NCI-H2227 treated with DMSO at 0.1 percent for 48 hours (cell line): ENCODE measurements at places on chromosomes 2 and 18.
A peak's percentile ranks its signal among the peaks of the same experiment; 100 is the strongest.

- no peak for DNase-seq
Measured at GRCh38 chr2:1632002-1632348, 112.3 kb downstream of the PXDN start.

DNA sequence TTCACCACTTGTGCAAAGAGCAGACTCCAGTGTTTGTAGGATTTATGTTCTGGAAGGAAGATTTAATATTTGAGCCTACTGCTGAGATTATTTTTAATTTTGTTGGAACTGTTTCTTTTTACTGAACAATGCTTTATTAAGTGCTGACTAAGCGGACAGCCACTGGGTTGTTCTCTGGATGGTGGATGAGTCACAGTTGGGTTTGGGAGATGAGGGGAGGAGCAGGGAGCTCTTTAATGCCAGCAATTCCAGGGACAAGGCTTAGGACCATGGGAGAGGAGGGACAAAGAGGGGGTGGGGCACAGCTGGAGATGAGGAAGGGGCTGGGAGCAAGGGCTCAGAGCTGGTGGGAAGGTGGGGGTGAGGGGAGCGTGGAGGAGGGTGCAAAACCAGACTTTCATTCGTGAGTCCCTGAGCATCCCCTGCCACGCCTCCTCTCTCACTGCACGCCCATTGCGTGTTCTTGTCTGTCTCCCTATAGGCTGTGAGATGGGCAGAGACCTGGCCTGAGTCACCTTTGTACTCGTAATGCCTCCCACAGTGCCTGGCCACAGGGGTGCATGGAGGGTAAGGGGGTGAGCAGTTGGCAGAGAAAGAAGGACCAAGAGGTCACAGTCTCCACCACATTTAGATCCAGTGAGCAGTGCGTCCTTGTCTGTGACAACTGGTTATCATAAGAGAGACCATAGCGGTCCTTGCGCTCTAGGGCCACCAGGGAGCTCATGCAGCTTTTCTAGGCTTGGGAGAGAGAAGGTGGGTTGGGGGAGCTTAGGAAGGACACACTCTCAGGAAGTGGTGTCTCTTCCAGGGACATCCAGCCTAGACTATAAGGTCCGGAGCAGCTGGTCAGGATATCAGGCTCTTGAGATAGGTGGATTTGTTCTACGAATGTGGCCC is 18.4 kb downstream of the SLC4A3 start:
- DNase-seq = peak; percentile 31

DNA sequence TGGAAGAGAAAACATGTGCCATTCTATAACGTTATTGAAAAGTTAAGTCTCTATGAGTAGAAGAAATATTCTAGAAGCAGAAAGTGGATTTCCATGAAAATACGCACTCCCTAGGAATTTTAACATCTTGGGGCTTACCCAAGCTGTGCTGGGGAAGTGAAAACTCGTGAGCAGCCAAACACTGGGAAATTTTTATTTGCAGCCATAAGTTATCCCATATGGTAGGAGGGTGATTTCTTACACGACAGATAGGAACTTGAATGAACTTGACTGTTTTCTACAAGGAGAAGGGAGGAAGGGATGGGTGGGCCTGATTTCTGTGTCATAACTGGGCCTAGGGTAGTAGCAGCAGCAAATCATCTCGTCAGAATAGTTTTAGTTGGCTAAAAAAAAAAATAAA is 272.6 kb downstream of the ETAA1 start:
- DNase-seq = no peak

DNA sequence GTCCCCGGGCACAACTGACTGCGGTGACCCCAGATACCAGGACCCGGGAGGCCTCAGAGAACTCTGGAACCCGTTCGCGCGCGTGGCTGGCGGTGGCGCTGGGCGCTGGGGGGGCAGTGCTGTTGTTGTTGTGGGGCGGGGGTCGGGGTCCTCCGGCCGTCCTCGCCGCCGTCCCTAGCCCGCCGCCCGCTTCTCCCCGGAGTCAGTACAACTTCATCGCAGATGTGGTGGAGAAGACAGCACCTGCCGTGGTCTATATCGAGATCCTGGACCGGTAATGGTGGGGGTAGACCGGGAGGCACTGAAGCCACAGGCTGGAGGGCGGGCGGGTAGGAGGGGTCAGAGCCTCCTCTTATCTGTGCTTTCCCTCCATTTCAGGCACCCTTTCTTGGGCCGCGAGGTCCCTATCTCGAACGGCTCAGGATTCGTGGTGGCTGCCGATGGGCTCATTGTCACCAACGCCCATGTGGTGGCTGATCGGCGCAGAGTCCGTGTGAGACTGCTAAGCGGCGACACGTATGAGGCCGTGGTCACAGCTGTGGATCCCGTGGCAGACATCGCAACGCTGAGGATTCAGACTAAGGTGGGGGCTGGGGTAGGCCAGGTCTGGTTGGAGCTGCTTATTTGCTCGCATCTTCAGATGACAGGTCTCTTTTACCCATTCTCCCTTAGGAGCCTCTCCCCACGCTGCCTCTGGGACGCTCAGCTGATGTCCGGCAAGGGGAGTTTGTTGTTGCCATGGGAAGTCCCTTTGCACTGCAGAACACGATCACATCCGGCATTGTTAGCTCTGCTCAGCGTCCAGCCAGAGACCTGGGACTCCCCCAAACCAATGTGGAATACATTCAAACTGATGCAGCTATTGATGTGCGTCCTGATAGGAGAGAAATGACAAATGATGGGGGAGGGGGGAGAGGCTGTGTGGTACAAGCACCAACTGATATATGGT is 780 bp downstream of the HTRA2 start:
- DNase-seq = peak; percentile 15

DNA sequence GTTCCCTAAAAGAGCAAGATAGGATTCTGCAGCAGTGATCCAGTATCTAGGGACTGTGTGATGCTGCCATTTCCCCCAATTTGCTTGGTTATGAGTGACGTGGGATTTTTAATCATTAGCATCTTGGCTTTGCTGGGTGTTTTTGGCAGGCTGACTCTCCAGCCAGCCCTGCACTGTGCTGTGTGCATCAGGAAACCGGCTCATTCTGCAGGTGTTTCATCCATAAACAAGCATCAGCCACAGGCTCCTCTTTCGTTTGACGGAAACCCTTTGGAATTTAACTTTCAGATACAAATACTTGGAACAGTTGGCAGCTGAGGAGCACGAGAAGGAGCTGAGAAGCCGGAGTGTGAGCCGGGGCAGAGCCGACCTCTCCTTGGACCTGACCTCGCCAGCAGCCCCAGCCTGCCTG is 135.9 kb downstream of the TPGS2 start:
- DNase-seq = no peak

DNA sequence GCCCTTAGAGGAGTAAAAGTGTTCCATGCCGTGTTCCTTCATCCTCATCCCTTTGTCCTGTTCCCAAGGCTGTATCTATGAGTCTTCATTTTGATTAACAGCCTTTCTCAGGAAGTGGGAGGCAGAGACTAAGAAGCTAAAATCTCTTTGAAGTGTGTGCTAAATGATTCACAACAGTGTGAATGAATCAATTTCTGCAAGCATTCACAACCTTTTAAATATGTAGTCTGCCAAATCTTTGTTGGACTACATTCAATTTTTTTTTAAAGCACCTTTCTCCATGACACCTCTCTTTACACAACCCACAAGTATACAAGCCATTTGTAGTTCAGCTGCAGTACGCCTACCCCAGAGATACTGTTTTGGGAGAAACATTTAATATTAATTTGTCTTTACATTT is 408.6 kb upstream of the FANCL start:
- no peak for DNase-seq

- no peak for DNase-seq
Measured at GRCh38 chr2:39390216-39390615, 46.9 kb downstream of the MAP4K3 start.

- DNase-seq = no peak
Measured at GRCh38 chr18:213966-214365, 53.9 kb downstream of the THOC1 start.

GRCh38 chr2:120844070-120844738 is 108.5 kb downstream of the GLI2 start:
- DNase-seq = no peak

DNA sequence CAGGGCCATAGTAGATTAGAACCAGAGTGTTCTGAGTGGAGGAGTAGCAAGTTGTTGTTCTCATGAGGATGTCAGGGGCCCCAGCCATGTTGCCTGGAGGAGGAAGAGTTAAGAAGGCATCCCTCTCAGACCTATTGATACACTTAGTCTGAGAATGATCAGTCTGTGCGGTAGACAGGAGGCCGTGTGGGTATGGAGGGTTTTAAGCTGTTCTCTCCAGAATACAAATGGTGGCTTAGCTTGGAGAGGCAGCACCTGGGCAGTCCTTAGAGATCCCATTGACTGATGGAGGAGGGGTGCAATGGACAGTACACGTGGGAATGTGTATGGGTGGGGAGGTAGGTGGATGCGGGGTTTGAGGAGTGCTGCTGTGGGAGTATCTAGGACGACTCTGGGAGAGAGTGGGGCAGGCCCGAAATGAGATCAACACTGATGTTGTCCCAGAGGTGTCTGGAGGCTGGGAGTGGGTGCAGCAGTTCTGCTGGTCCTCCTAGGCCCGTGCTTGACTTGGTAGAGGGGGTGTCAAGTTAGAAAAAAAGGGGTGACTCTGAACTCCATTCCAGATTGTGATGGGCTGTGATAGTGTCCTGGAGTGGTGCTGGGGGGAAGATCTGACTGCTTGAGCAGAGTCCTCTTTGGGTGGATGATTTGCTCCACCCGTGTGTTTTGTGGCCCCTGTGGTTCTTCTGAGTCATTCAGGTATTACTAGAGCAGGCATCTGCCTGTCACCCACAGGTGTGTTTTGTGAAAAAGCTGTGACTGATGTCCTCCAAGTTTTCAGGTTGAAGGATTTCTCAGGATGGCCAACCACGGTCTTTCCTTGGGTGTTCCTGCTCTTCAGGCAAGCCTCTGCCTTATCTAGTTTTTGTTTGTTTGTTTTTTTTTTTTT is 44.7 kb downstream of the C2orf42 start:
- no peak for DNase-seq

DNA sequence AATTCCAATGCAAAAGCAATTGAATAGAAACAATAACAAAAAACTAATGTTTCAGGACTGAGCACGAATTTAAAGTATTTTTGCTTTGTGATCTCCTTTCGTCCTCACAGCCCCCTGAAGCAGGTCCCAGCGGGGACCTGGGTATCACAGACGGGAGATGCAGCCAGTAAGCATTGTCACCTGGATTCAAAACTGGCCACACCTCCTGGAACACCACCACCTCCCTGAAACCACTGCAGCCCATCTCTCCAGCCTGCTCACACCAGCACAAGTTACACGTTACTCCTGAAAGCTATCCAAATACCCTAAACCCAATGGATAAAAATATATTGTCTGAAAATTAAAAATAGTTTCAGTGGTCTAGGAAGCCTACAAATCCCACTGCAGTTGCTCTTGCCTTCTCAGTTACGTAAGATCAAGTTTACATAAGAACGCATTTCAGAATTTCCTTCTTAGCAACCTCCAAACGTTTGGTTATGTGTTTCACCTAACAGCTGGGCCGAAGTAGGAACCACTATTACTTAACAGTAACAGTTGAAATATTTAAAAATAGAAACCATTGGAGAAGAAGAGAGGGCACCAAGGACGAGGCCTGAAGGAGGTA is 178.0 kb downstream of the HDAC4 start:
- DNase-seq = no peak

DNA sequence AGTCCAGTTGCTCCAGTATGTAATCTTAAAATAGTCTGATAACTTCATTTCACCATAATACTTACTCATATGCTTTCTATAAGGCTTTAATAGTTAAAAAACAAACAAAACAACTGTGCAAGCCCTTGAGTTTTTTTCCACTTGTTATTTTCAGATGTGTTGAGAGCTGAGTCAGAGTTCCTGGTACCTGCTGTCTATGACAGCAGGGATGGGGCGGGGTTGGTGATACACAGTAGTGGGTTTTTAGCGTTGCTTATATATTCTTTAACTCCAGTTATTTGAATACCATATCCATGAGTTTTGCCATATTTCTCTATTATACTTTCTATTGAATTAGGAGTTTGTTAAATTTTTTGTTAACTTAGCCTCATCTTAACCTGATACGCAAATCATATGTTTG is 5.0 kb downstream of the NAPG start:
- no peak for DNase-seq

GRCh38 chr18:39732918-39733317 is 2167.3 kb upstream of the CELF4 start:
- no peak for DNase-seq

GRCh38 chr18:11849279-11849678 is 1.9 kb upstream of the CHMP1B start:
- no peak for DNase-seq

DNA sequence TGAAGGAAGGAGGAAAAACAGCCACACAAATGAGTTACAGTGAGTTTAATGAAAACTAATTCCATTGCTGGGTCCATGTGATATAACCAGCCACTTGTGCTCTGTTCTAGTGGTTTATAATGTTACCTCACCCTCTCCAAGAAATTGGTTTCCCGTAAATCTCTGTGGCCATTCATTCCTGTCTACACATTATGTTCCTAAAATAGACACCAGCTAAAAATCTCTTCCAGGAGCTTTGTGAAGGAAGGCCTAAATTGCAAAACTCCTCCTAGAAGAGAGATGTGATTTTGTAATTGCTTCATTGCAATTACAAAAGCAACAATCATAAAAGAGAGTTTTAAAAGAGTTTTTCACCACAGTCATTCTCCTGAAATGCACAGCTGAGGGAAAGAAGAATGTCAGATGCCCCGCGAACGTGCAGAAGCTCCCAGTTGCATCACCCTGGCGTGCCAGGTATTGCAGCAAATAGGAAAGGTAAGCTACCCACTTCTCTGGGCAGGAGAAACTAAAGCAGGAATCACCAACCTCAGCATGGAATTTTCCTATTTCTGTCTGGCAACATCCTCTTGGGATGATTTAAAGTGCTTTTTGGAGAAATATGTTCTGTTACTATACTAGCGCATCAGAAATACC is 1.7 kb downstream of the SCN1A start:
- peak; percentile 62 for DNase-seq

GRCh38 chr18:21604671-21605070 is 4.2 kb upstream of the ESCO1 start:
- DNase-seq = no peak

DNA sequence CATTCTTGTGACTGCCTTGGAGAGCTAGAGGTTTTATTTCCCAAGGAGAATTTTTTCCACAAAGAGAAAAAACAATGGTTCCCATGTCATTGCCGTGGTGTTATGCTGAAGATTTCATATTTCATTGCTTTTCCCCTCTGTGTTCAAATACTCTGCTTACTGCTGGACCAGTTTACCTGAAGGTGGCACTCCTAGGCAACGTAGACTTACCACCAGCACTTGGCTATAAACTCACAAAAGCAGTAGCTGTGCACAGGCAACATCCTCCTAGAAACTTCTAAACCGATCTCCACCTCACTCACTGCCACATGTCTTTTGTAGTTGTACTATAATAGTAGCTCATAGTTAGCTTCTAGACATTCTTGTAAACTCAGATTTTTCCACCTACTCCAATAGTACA is 1319.7 kb upstream of the CRIM1 start:
- DNase-seq = no peak

DNA sequence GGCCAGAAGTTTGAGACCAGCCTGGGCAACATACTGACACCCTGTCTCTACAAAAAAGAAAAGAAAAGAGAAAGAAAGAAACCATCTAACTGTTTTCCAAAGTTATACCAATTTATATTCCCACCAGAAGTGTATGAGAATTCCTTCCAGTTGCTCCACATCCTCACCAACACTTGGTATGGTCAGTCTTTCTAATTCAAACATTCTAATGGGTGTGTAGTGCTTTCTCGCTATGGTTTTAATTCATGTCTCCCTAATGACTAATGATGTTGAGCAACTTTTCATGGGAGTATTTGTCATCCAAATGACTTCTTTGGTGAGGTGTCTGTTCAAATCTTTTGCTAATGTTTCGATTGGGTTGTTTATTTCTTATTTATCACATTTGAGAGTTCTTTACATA is 10.5 kb upstream of the B3GNT7 start:
- DNase-seq = no peak
